ENCODE measurements at places on chromosomes 4 and X.

DNA sequence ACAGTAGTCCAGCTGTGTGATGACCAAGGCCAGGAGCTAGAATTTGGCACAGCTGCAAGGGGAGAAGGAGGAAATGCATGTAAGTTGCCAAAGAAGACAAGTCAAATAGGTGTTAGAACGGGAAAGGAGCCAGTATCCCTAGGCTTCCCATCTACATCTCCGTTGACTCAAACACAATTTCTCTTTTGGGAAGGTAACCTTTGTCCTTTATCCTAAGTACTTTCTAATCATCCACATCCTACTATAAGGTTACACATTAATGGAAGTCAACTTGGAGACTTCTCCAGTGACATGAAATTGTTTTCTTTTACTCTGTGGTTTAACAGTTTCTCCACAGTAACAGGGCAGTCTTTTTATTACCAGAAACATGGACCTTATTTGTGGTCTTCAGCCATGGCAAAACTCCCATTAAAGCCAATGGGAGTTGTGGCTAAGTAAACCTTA is 620.0 kb downstream of the ANKRD50 start:
- no peak for DNase-seq

- DNase-seq, result no peak
These were observed 24.6 kb upstream of the PDLIM3 start for GRCh38 chr4:185559915-185560281.

DNA sequence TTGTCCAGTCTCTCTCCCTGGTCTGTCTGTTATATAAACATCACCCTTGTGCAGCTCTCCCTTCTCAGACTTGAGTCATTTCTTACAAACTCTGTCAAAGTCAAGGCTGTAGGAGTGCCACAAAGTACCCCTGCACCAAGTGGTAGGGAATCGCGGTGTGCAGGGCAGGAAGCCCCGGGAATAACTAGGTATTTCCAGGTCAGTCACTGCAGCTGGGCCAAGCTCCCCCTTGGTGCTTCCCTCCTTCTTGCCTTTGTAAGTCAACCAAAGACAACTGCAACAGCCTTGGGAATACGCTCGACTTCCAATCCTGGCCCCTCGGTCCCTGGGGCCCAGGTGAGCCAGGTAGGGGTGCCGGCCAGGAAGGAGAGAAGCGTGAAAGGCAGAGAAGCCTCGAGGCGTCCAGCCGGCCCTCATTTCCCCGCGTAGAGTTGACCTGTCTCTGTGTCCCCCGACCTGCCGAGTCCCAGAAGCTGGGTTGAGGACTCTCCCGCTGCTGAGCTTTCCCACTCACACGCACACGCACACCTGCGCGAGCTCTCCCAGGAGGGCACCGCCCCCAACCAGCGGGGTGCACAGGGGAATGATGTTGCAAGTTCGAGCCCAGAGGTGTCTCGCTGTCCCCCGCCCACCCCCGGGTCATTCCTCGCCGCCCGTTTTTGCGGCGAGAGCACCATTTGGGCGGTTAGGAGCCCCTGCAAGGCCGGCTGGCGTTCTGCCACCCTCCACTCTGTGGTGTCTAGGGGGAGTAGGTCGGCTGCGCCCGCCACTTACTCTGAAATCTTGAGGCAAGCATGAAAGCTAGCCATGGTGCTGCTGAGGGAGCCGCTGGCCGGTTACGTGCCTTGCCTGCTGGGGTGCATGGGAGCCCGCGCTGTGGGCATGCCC is 22.8 kb upstream of the KIAA1210 start:
- no peak for DNase-seq

DNA sequence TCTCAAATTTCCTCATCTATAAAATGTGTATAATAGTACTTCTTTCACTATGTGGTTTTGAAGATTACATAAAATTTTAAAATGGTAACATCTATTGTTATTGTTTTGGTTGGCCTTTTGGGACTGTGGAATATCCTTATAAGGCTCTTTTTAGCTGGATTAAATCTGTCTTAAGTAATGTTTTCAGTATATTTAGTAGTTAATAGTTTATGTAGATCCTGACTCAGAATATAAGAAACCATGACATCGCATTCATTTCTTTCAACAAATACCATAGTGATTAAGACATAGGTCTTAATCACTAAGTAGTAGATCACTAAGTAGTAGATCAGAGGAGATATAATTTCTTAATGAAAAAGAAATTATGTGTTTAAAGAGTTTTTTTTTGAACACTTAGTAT is 48.5 kb downstream of the MRPL1 start:
- DNase-seq, result no peak

DNA sequence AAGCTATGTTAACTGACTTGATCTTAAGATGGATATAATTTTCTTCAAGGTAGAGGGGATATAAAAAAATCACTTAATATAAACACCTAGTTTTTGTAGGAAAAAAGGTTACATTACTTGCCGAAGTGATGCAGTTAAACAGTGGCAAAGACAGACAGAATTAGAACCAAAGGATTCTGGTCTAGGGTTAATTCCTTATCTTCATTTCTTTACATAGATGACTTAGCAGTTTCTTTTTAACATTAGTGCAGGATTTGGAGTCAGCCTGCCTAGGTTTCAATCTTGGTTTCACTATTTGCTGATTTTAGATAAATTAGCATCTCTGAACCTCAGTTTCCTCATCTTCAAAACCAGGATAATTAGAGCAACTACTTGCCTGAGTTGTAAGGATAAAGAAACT is 14.3 kb downstream of the ZAR1 start:
- no peak for DNase-seq

DNA sequence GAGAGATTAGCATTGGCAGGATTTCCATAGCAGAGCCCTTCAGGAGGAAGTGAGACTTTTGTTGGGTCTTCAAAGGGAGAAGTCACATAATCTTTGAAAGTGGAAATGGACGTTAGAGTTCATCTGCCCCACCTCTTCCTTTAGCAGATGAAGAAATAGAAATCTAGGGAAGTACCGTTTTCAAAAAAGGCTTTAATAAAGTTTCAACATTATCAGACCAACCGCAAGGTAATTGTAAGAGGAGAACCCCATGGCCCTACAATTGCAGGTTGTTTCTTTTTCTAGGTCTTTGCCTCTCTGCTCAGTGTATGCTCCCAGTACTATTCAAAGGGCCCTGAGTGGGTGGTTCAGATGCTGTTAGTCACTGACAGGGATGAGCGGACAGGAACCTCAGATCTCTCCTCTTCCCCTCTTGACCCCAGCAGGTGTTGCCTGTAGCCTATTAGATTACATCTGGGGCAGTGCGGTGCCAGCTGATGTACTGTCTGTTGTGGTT is 48.6 kb upstream of the AP1S2 start:
- no peak for DNase-seq

DNA sequence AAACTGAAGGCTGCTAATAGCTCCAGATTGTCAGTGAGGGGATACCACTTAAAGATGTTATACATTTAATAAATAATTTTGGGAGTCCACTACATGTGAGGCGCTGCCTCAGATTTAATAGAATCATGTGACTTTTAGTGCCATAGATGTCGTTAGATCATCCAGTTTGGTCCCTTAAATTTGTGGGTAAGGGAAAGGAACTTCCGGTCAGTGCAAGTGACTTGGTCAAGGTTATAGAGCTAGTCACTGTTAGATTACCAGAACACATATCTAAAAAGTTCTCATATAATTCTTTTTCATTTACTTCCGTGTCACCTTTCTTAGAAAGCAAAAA is 529 bp upstream of the UBA6 start:
- no peak for DNase-seq

DNA sequence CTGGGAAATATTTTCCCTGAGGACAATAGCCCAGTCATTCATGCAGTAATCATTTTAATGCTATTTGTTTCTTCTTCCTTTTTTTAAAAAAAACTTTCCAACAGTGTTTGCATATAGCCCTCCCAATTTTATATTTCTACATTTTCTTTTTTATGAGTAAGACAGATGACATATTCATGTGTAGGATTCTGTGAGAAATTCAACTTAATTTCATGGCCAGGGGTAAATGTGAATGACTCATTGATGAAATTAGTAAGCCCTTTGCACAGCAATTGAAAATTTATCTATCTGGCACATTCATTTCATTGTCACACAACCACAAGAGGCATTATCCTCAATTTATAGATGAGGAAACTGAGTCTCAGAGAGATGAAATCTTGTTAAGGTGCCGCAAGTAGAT is 13.7 kb upstream of the SMIM20 start:
- no peak for DNase-seq

- DNase-seq, result no peak
These were observed 37.7 kb upstream of the PLAC1 start for GRCh38 chrX:134695999-134696398.

DNA sequence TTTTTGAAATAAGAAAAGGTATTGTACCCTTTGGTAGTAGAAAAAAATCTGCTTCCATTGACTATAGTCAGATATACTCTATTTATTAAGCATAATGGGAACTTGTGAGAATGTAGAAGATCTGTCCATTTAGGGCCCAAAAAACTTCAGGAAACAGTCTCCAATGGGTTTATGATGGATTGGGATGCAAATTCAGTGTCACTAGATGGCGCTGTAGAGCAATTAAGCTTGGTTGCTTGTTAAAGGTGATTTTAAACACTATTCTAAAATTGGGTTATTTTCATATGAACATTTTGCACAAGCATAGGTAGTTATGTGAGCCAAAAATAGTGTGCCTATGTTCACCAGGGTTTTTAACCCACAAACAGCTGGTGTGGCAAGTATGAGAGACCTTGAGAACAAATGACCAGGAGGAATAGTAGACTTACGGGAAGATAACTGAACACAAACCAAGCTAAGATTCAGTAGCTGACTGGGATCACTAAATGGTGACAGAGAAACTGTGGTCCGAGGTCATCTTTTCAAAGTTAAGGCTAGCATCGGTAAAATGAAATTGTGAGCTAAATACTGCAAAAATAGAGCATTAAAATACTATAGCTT is 80.3 kb upstream of the LSM6 start:
- no peak for DNase-seq

GRCh38 chrX:38989076-38989475 is 187.8 kb downstream of the MID1IP1 start:
- no peak for DNase-seq

- DNase-seq, result no peak
These were observed 9.6 kb upstream of the GRSF1 start for GRCh38 chr4:70849291-70849690.

- no peak for DNase-seq
These were observed 217.4 kb upstream of the GIMD1 start for GRCh38 chr4:106585915-106586349.
